Adrenal gland (tissue), 19 donors: ENCODE measurements at places on chromosomes 16 and 17.

GRCh38 chr16:49050607-49051006 is 231.0 kb downstream of the CBLN1 start:
- no peak for DNase-seq
- no peaks in the 10 kb centered on the region for H3K36me3 ChIP-seq
- no peak overlapping the region for H3K27ac ChIP-seq

- no peak overlapping the region for H3K4me3 ChIP-seq
Measured at GRCh38 chr17:78958641-78959127, 21.0 kb downstream of the LGALS3BP start.

- H3K4me3 ChIP-seq, result no peak overlapping the region
- H3K36me3 ChIP-seq, result no peaks in the 10 kb centered on the region
- H3K27me3 ChIP-seq, result no peaks in the 10 kb centered on the region
- peaks cover 3% of the 10 kb centered on the region for H3K4me1 ChIP-seq
- H3K27ac ChIP-seq, result no peak overlapping the region
- no peak for DNase-seq
Measured at GRCh38 chr16:57613514-57613913, 14.9 kb upstream of the ADGRG1 start.

- DNase-seq, result no peak
- no peaks in the 10 kb centered on the region for H3K27me3 ChIP-seq
- no peak overlapping the region for H3K4me3 ChIP-seq
Measured at GRCh38 chr17:31327534-31328159, 6.2 kb upstream of the EVI2A start.

GRCh38 chr16:25988084-25988483 is 296.3 kb downstream of the HS3ST4 start:
- H3K4me1 ChIP-seq, result no peaks in the 10 kb centered on the region
- no peak overlapping the region for H3K4me3 ChIP-seq
- no peaks in the 10 kb centered on the region for H3K27me3 ChIP-seq
- H3K36me3 ChIP-seq, result no peaks in the 10 kb centered on the region
